CD4-positive, alpha-beta T cell treated with Interleukin-17A for 1 hour (primary cell): ENCODE measurements at places on chromosomes 5 and 9.

- no peak for DNase-seq
Measured at GRCh38 chr5:39178171-39178570, 41.2 kb downstream of the FYB1 start.

- DNase-seq = no peak
Measured at GRCh38 chr5:65142511-65143011, 339.2 kb downstream of the ADAMTS6 start.

- DNase-seq = peak; percentile 1
Measured at GRCh38 chr9:4299005-4299795, 668 bp downstream of the GLIS3 start.

DNA sequence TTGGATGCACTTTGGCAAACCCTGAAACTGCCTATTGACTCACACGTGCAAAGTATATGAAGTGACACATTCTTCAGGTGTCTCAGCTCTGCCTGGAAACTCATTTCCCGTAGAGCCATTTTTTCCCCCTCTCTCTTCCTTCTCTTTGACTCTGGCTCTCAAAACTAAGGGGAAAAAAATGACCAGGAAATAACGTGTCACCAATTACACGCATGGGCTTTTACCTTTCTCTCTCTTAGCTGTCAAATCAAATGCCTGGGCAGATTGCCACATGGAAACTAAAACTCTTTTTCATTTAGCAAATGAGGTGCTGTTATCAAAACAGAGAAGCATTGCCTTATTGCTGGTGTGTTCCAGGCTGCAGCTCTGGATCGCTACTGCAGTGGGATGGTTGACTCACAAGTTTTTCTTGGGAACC lies 18.3 kb upstream of the IFNK start:
- no peak for DNase-seq

DNA sequence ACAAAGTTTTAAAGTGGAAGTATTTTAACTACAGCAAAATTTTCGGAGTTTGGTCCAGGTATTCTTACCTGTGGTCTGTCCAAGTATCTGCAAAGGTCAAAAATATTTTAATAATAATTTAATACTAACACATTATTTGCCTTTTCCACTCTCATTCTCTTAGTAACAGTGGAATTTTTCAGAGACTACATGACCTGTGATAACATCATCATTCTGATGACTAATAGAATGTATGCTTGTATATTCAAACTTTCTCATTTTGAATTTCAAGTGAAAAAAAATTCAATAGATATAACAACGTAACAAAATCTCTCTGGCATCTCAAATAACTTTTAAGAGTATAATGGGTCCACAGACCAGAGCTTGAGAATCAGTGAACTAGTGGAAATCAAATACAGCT lies 78.3 kb downstream of the FBXL17 start:
- DNase-seq = no peak

- DNase-seq = no peak
Measured at GRCh38 chr5:42843675-42844292, 32.1 kb upstream of the SELENOP start.

GRCh38 chr5:1939256-1939655 lies 56.5 kb upstream of the IRX4 start:
- DNase-seq = no peak

DNA sequence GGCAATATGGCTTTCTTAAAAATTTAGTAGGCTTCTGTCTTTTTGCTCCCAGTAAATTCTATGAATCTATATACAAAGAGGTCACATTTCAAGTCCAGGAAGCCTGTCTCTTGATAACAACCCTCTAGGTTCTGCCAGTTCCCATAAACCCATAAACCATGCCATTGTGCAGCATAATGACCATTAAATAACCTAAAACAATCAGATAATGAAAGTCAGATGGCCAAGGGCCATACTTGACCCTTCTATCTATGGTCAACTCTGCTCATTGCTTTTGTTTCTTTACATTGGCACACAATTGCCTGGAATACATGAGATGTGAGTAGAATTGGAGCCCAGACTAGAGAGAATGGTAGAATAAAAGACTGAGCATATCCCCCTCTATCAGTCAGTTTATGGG lies 305.4 kb upstream of the KIF2A start:
- no peak for DNase-seq

DNA sequence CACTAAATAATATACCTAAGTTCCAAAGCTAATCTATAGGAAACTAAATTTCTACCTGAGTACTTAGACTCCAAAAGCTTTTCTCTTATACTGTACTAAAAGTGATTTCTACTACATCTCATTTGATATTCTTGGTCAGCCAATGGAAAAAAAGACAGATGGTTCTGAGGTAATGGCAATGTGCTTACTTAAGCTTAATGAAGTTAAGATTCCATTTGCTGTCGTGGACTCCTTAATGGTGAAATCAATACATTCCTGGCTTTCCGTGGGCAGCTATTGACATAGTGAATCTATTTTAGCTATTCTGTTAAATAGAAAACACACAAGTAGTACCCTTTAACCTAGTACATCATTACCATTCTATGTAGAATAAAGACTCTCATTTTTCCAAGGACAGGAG lies 1825.6 kb upstream of the CDH9 start:
- no peak for DNase-seq

DNA sequence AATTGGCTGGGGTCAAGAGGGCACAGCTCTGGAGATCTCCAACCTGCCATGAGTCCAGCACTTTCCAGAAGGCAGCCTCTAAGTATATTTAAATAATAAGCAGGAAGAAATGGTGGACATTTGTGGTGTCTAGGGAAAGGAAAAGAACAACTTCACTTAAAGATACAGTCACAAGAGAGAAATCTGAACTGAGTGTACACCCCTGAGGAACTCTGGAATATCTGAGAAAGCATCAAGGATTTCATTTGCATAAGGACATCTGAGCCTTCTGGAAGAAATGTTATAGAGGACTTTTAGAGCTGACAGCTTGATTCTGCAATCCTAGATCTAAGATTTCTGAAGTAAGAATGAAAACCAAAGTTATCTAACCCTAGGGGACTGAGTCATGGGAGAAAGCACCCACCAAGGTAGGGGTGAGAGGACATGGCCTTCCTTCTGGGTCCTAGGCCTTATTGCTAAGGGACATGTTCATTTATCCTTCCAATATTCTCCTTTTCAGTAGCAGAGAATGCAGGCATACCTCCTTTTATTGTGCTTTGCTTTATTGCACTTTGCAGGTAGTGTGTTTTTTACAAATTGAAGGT lies 253.4 kb upstream of the SLC24A2 start:
- no peak for DNase-seq

GRCh38 chr5:173623296-173623771 lies 6.9 kb upstream of the BOD1 start:
- no peak for DNase-seq

DNA sequence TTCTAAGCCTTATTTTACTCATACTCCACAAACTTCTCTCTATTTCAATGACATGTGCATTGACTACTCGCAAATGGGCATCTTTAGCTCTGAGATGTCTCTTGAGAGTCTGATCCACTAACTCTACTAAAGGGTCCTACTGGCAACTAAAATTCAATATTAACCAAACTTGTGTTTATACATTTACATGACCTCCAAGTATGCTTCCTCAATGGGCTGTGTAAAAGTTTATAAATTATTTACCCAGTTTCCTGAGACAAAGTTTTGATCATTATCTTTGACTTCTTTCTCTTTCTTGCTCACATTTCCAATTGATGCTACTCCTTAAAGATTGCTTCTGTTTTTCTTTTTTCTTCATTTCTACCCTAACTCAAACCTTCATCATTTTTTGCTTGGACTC lies 510.1 kb upstream of the DAB2 start:
- DNase-seq = no peak

- no peak for DNase-seq
Measured at GRCh38 chr5:93993161-93993560, 251.8 kb upstream of the POU5F2 start.
